Ecto neural progenitor cell (in vitro differentiated cells): ENCODE measurements at places on chromosomes 13 and 19.
A peak's percentile ranks its signal among the peaks of the same experiment; 100 is the strongest.

- DNase-seq, result no peak
Observed at GRCh38 chr13:80306337-80306972, 34.5 kb downstream of the SPRY2 start.

DNA sequence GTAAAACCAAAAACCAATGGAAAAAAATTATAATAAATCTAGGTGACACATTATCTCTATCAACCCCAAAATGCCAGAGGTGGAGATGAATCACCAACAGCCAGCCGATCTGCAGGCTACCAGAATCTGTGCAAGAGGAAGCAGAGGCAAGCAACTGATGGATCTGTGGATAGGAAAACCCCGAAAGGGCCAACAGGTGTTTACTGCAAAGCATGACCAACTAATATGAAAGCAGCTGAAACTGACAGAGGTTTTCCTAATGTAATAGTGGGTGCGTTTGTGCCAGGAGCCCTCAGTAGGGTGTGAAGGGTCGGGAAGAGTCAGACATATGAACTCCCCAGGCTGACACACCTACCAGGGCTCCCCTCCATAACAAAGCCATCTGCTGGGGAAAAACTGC, 554.6 kb downstream of the RFC3 start:
- no peak for DNase-seq

GRCh38 chr19:2181633-2181997, 17.9 kb downstream of the DOT1L start:
- no peak for DNase-seq

- no peak for DNase-seq
Observed at GRCh38 chr13:51325837-51326236, 13.7 kb upstream of the SERPINE3 start.

- no peak for DNase-seq
Observed at GRCh38 chr19:28737021-28737895, 475.7 kb downstream of the UQCRFS1 start.

DNA sequence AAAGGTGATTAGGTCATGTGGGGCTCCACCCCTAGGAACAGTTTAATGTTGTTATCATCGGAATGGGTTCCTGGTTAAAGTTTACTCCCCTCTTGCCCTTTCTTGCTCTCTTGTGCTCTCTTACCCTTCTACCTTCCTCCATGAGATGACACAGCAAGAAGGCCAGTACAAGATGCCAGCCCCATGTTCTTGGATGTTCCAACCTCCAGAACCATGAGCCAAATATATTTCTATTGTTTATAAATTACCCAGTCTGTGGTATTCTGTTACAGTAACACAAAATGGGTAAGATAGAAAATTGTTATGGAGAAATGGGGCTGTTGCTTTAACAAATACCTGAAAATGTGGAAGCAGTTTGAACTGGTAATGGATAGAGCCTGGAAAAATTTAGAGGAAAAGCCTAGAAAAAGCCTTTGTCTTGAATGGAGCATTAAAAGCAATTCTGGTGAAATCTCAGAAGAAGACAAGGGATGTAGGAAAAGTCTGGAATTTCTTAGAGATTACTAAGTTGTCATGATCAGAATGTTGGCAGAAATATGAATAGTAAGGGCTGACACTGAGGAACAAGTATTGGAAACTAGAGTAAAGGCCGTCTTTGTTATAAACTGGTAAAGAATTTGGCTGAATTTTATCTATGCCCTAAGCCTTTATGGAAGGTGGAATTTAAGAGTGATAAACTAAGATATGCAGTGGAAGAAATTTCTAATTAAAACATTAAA, 53.5 kb upstream of the TSC22D1 start:
- no peak for DNase-seq

DNA sequence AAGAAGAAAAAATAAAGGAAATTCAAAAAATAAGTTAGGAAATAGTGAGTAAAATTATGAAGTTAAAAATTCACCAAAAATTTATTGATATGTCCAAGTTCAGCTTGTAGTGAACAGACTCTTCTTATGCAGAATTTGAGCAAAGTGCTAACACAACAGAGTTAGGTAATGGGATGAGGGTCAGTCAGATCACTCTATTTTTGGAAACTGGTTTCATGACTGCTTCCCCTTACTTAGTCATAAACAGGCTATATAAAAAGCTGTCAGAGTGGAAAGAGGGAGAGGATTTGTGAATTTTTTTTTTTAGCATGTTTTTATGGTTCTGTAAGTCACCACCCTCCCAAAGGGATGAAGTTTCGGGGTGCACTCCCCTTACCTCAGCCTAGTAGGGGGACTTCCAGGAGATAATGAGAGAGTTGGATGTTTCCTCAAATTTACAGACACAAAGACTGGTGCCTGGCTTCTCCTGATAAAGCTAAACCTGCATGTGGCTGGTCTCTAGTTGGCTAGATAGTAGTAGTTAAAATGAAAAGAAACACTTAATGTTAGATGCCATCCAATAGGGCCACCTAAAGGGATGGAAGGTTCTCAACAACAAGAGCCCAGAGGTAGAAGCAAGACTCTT, 4.5 kb downstream of the CPB2 start:
- no peak for DNase-seq

DNA sequence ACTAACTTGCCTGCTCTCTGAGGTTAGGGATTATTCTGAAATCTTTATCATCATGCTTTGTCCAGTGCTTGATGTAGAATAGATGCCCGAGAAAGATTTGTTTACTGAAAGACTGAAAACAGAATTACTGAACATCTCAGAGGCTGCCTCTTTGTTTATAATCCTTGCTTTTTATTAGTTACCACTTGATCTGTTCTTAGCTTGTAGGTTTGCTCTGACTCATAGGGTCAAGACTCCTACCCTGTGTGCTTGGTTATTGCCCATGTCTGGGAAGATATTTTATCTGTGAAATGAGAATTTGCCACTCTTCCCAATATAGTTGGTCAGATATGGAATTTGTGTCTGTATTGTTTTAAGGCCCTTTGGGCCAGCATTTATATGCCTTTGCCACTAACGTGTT, 675.3 kb downstream of the DIAPH3 start:
- DNase-seq, result no peak

- DNase-seq, result no peak
Observed at GRCh38 chr13:64087624-64088023, 2672.0 kb upstream of the PCDH20 start.

DNA sequence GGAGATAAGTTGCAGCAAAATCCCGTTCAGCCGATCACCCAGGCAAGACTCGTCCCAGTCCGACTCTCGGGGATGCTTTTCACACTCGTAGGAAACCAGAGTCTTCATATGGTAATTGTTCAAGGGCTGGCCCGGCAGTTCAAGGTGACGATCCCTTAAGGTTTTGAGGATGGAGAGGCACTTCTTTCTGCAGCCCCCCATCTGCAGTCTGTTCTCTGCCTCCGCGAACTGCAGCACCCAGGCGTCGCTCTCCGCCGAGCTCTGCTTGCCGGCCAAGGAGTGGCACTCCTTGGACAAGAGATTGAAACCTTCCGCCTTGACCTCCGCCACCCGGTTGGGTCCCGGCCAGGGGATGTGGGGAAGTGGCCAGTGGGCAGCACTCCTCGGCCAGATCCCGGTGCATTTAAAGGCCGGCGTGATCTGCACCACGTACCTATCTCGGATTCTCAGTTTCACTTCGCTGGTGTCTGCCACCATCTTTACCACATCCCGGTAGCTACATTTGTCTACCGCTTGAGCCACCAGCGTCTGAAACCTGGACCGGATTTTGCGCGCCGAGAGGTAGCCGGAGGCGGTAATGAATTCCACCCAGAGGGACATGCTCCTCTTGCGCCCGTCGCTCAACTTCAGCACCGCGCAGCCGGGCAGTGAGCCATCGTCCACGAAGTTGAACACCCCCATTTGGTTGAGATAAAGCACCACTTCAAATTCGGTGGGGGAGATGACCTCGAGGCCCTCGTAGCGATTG, 1.1 kb downstream of the MAB21L1 start:
- DNase-seq, result peak; percentile 71

GRCh38 chr13:40433577-40433976, 232.9 kb downstream of the FOXO1 start:
- no peak for DNase-seq

- DNase-seq, result no peak
Observed at GRCh38 chr13:85497652-85498051, 301.6 kb downstream of the SLITRK6 start.

GRCh38 chr19:3034656-3035541, 5.8 kb upstream of the TLE2 start:
- DNase-seq, result no peak

DNA sequence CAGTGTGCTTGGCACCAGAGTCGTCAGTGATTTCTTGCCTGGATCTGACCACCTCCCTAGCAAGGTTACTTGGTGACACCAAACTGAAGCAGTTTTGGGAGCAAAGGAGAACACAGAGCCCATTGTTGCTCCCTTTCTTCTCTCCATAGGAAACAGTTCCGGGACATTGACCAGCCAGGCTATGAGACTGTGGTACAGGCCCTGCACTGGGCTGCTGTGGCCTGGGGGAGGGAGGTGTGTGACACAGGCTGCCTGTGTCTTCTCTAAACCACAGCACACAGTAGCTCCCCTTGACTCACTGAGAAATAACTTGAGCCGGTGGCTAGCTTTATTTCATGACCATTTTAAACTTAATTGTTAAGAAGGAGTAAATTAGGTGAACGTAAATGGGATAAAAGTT, 214.8 kb upstream of the UBL3 start:
- DNase-seq, result no peak

DNA sequence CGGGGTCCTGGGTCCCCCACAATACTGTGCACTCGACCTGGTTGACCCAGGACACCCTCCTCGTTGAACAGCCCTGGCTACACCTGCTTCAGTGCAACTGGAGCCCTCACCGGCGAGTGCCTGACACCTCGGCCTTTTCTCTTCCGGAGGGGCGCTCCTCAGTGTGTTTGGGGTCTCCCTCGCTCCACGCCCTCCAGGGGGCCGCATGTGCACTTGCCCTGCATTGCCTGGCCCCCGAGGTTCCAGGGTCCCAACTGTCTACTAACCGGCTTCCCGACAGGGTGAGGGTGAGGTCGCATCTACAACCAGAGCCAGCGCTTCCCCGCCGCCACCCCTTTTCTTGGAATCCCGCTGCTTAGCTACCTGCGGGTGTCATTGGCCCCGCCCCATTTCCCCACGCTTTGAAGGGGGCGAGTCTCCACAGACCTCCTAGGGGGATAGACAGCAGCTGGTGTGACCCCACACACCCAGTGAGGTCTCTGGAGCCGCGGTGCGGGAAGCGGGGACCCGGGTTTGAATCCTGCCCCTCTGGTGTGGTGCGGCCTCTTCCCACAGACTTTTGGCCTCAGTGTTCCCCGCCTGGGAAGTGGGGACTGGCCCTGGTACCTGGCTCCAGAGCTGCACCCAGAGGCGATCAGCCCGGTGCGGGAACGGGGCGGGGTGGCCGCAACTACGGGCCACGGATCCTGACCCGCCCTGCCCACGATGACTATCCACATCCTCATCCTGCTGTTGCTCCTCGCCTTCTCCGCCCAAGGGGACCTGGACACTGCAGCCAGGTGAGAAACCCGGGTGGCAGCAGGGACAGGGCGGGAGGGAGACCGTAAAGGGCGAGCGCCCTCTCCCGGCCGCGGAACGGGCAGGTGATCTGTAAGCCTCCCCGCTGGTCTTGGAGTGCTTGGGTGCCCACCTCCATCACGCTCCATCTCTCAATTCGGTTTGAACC, at the start of gene ADM5:
Gene ADM5, plus strand, starts transcription at position 462 of the 946 bp plus-strand sequence. Its CDS starts 244 bp downstream, at position 706.
- DNase-seq, result no peak

GRCh38 chr13:62643007-62643483, 1227.4 kb upstream of the PCDH20 start:
- no peak for DNase-seq

- DNase-seq, result peak; percentile 49
Observed at GRCh38 chr13:42883771-42884467, 102.5 kb downstream of the FAM216B start.

DNA sequence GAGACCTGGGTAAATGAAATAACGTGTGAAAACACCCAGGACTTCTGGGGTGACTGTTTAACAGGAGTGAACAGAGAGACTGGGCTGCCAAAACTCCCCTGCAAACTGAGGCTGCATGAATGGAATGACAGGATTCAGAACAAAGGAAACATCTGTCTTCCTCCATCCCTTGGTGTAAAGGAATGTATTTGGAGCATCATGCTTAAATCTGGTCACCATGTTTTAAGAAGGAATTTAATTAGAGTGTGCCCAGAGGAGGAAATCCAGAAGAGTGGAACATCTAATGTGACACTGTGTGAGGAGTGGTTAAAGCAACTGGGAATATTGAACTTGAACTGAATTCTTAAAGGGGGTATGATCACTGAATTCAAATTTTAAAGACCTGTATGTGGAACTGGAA, 437.2 kb downstream of the LIG4 start:
- no peak for DNase-seq

- DNase-seq, result no peak
Observed at GRCh38 chr13:98944336-98944735, 33.5 kb downstream of the DOCK9 start.

GRCh38 chr13:19927117-19927748, 31.3 kb upstream of the ZMYM2 start:
- no peak for DNase-seq

GRCh38 chr13:40631605-40632004, 34.8 kb downstream of the FOXO1 start:
- no peak for DNase-seq

GRCh38 chr13:26377038-26377437, 123.1 kb downstream of the CDK8 start:
- peak; percentile 62 for DNase-seq

- no peak for DNase-seq
Observed at GRCh38 chr13:51067210-51067701, 43.8 kb downstream of the C13orf42 start.

DNA sequence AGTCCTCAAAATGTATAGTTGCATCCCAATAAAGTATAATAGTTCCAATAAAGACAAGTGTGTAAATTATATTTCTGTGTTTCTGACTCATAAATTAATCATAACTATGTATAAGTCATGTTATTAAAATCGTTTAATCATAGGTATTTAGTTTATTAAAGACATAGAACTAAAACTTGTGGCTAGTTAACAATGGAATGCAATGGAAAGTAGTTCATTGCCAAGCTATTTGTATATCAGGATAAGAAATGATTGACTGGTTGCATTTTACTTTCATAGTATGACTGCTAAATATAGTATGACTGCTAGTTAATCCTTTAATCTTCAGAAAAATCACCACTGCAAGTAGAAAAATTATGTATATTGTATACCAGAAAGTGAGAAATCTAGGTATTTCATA, 16.9 kb downstream of the COG3 start:
- DNase-seq, result no peak

DNA sequence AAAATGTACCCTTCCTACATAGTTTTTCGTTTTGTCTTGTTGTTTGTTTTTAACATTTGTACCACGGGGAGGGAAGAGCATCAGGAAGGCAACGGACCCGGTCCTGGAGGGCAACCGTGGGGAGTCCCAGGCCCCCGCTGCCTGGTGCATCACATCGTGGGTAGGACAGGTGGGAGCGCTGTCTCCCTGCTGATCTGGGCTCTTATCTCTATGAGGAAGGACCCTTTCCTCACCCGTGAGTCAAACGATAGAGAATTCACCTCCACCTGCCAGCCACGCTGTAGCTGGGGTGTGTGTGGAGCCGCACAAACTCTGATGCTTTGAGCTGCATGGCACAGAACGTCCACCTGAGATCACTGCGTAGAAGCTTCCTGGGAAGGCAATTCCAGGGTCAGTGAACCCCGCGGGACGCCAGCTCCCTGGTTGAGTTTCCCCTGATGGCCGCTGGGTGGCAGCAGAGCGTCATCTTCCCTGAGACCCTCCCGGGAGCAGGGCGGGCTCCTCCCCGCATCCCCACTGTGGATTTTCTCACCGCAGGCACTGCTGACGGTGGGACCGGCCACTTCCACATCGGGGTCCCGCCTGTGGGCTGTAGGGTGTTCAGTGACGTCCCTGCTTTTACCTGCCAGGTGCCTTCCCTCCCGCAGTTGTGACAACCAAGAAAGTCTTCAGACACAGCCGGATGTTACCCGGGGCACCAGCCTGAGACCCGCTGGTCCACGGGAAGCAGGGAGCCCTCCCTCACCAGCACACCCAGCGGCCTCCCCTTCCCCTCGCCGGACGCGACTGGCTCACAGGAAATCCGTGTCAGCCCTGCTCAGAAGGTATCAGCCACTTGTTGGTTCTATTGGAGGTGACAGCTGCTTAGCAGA, 54.7 kb downstream of the ZNF787 start:
- peak; percentile 84 for DNase-seq
